Stimulated activated CD4-positive, alpha-beta T cell treated with anti-CD3 and anti-CD28 coated beads, Interleukin-15, amount 100 ng/mL, for 1 hour (primary cell): ENCODE measurements at places on chromosomes 2 and 18.
A peak's percentile ranks its signal among the peaks of the same experiment; 100 is the strongest.

GRCh38 chr2:112831946-112832840 lies 4.4 kb downstream of the IL1B start:
- DNase-seq: no peak

DNA sequence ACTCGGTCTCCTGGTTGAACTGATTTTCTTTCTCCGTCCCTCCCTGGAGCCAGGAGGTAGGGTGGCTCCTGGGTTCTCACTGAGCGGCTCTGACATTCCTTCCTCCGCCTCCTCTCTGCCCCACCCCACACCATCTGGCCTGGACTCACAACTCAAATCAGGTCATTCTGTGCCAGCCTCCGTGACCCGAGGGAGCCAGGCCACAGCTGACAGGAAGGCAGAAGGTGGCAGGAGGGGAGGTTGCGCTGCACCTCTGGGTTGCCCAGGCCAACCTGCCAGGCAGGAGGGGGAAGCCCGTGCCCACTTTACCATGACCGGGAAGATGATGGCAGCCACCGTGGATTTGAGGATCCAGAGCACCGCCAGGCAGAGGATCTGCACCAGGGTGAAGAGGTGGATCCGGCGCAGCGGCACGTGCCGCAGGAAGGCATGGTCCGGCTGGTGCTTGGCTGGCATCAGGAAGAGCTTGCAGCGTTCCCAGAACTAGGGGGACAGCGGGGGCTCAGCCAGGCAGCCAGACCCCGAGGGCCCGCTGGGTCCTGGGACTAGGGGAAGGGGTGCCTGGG lies 28.3 kb downstream of the MTHFD2 start:
- DNase-seq: no peak

- DNase-seq: no peak
These were observed 218.3 kb upstream of the STK17B start for GRCh38 chr2:196389670-196390069.

- no peak for DNase-seq
These were observed 24.5 kb upstream of the GIGYF2 start for GRCh38 chr2:232672588-232672987.

- DNase-seq: no peak
These were observed 8.9 kb upstream of the POU3F3 start for GRCh38 chr2:104844807-104845551.

DNA sequence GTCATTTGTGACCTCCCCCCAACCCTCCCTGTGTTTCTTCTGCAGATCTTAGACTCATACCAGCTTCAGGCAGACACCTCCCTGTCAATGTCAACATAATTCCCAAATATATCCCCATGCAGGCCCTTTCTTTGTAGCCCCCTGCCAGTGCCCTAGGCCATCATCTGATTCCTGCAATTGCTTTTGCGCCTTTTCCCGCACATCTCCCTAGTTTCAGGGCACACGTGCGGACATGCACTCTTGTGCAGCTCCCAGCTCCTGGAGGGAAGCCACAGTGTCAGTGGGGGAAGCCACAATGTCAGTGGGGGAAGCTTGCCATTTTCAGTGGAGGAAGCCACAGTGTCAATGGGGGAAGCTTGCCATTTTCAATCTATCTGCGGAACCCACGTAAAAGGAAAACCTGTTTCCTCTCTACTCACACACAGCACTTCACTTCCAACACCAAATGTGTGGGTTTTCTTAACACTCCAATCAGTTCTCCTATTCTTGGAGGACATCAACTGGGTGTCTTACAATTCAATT lies 256.4 kb downstream of the ACKR3 start:
- no peak for DNase-seq

- no peak for DNase-seq
These were observed 26.1 kb upstream of the PIEZO2 start for GRCh38 chr18:11175266-11175979.

GRCh38 chr2:43060390-43061016 lies 165.9 kb downstream of the ZFP36L2 start:
- no peak for DNase-seq

DNA sequence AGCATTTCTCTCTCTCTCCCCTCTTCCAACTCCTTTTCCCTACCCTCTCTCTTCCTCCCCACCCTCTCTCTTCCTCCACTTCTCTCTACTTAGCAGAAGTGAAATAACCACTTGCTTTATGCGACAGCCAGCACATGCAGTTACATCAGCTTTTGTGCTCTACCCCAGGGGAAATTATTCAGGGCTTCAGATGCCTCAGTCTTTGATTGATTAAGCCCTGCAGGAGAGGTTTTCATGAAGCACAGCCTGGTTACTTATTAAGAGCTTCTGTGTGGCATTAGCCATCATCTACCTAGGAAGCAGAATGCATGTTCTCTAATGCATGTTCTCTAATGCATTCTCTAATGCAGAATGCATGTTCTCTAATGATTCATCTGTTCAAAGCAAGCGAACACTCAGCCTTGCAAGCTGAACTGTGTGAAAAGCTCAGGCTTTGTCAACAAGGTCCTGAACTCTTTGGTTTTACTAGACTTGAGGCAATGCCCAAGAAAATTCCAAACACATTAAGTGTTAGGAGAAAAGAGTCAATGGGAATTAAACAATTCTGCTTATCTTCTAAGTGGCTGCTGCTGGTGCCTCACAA lies 56.1 kb downstream of the LHCGR start:
- no peak for DNase-seq

GRCh38 chr2:194319222-194319992 lies 1337.6 kb upstream of the SLC39A10 start:
- DNase-seq: no peak

GRCh38 chr2:10933700-10934225 lies 22.0 kb downstream of the KCNF1 start:
- DNase-seq: no peak

- no peak for DNase-seq
These were observed 250.4 kb upstream of the DSEL start for GRCh38 chr18:67766930-67767329.

- DNase-seq: peak; percentile 91
These were observed 64.7 kb downstream of the LRRFIP1 start for GRCh38 chr2:237691908-237692600.

DNA sequence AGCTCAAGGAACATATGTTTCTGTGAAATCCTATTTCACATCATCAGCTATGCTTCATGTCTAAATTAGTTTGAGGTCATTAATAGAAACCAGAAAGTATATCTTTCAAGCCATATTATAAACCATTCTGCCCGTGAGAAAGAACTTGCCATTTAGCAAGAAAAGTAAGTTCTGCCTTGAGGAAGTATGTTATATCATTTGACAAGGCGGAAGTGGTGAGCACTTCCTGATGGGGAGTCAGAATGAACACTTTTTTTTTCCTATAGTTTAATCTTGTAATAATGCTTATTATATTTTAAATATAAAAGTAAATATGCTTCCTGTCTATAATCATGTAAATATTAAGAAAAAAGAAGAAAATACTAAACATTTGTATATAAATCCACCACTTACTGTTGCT lies 39.3 kb upstream of the NRXN1 start:
- no peak for DNase-seq

DNA sequence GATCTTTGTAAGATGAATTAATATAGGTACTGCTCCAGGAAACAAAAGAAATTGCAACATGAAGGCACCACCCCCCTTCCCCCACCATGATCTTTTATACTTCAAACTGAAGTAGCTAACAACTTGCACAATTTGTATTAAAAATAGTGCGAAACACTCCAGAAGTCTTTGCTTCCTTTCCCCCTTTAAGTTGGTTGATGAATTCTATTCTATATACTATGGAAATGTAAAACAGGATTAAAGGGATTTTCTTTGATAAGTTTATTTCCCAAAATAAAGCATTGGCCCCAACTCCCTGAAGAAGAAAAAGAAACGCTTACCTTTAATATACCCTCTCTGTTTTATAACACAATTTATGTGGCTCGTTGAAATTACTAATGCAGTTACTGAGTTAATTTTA lies 227.1 kb downstream of the ARHGAP15 start:
- no peak for DNase-seq

DNA sequence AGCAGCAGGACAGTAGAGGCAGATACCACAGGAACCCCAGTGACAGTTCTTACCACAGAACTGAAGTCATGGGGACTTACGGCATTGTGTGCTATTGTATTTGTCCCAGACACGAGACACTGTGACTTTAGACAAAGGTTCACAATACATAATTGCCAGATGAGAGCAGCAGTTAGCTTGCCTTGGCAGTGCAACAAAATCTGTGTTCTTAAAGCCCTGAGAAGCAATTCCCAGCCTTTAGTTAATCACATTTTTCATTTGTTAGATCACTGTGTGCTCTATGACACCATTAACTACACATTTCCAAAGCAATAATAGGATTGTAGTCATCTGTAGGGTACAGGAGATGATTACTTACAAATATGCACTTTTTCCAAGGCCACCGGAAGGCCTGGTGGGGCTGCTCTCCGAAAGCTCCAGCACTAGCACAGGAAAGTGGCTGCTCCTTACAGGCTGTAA lies 97.5 kb upstream of the LDLRAD4 start:
- no peak for DNase-seq

- DNase-seq: no peak
These were observed 65.1 kb upstream of the COL3A1 start for GRCh38 chr2:188909036-188909435.

DNA sequence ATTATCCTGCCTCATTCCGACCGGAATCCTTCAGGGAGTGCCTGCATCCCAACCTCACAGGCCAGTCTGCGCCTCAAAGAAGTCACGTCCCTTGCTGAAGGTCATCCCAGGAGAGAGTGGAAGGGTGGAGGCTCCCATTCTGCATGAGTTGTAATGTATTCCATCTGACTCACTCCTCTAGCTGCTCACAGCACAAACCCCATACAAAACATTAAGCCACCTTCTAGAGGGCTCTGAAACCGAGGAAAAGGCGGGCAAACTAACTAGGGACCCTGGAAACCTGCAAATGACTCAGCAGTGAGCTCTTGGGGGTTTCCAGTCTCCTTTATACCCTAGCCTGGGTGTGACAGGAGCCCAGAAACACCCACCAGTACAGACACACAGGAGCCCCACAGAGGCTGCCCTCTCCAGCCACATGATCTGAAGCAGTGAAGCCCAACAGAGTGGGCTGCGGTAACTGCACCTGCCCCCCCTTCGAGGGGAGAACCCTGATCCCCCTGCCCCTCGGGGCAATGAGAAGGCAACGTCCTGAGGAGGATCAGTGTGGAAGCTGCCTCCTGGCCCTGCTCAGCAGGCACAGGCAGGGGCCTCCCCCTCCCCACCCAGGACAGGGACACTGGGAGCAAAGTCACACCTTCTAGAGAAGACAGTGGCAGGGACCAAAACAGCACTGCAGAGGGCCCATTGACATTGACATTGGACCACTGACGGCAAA lies 69.3 kb upstream of the SNTG2 start:
- no peak for DNase-seq

- DNase-seq: no peak
These were observed 63.8 kb downstream of the ACAA2 start for GRCh38 chr18:49749563-49749962.

- no peak for DNase-seq
These were observed 142.9 kb upstream of the NDUFV2 start for GRCh38 chr18:8959551-8960135.

DNA sequence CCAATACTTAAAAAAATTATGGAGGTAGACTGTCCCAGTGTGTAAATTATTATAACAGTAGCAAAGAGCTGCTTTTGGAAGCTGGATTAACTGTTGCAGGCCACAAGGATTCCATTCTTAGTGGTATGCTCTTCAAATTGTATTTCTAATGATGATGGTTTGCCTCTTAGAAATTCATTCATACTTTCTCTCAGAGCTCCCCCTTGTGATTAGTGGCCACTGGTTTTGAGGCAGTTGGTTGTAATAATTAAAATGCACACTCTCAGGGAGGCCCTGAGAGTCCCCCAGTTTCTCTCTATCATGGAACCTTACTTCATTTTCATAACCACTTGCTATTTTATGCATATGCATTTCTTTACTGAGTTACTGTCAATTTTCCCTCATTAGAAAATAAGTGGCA lies 122.5 kb downstream of the PLA2R1 start:
- DNase-seq: no peak

- DNase-seq: no peak
These were observed 187.8 kb upstream of the COL3A1 start for GRCh38 chr2:188786368-188786841.
